Fibroblast of mammary gland (primary cell): ENCODE measurements at places on chromosomes 5 and 9.

DNA sequence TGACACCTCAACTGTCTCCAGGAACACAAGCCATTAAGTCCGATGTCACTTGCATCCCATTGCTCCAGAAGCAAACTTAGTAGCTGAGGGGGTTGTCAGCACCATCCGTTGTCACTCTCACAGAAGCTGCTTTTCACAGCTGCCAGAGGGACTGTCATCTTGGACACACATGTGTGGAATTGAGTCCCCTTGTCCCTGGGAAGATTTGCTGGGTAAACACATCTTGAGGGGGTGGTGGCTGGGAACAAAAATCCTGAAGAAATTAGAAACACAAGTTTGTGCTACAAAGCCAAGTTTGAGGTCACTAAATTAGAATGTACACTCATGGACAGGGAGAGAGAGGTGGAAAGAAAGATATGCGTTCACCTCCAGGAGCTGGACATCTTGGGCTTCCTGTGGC lies 55.2 kb upstream of the ADRA1B start:
- DNase-seq: peak; percentile 35

DNA sequence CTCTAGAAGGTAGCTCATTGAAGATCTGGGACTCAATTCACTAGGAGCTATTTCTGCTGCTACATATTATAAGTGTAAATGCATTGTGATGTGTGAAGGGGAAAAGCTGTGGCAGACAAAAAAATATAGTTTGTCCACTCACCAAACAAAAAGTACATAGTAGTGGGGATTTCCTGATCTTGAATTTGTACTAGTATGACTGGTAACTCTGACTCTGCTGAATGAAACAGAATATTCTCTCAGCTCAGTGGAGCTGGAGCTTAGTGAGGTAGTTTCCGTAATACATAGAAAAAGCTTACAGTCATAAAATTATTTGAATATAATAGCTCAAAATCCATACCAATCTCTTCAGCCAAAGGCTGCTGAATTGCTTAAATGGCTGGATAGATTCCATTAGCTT lies 455.6 kb upstream of the CD180 start:
- no peak for DNase-seq

DNA sequence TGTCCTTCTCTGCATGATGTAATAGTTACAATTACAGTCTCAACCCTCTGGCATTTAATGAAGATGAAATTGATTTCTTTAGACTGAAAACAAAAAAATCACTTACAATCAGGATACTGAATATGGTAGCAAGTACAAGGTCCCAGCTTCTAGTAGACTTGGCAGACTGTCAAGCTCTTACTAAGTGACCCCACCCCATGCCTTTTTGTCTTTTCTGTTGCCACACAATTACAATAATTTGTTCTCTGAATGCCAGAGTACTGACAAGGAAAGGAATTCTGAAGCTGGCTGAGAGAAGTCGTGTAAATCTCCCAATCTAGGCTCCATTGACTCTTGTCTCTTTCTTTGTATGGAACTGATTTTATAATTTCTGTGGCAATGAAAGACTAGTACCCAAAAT lies 154.2 kb downstream of the TMC1 start:
- DNase-seq: peak; percentile 31

DNA sequence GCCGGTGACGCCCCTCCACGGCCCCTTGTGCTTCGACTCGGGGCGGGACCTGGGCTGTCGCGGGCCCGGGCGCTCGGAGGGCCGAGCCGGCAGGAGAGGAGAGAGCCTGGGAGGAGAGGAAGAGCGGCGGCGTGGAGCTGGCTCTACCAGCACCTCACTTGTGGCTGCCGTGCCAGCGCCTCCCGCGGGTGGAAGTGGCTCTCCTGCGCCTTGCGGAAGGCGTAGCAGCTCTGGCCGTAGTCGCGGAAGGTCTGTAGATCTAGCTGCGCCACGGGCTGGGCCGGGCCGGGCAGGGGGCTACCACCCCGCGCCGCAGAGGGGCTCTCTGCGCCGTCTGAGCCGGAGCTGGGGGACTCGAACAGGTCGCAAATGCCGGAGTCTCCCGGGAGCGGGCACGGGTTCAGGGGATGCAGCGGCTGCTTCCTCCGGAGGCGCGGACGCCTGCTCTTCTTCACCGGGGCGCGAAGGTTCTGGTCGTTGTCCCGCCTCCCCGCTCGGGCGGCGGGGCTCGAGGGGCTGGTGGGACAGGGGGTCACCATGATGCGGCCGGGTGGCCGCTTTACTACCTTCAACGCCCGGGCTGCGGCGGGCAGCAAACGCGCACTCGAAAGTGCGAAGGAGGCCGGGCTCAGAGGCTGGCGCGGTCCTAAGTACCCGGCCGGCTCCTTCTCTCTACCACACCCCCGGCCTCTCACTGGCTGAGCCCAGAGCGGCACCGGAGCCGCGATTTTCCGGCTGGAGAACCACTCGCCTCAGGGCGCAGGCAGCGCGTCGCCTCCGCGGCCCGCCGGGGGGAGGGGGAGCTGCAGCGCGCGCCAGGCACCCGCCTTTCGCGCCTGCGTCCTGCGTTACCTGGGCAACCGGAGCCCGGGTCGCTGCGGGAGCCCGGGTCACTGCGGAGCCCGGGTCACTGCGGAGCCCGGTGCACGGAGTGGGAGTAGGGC lies at the start of gene CCNO:
TSS of gene CCNO (minus strand) at position 624 of the 944 bp plus-strand sequence. CDS start at position 539, 85 bp downstream.
- DNase-seq: peak; percentile 67

GRCh38 chr5:168931638-168932345 lies 352.6 kb upstream of the PANK3 start:
- peak; percentile 95 for DNase-seq

DNA sequence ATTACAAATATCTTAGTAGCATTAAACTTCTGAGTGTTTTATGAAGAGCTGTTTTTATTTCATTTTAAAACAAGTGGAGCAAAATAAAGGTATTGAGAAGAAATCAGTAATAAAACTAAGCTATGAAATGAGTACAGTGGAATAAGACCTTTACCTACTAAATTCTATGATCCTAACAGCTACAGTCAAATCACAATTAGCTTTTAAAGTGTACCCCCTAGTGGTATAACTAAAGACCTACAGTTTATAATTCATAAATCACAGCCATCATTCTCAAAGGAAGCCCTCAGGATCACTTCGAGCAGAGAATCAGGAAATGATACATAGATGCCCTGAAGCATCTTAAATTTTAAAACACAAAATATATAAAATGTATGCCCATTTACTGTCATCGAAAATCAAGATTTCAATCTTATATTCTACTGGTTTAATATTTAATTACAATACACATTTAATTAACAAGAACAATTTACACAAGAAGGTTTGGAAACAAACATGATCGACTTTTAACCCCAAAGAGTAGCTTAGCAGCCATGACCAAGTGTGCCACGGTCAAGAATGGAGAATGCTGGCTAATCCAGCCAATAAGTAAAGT lies 12.3 kb downstream of the CCNH start:
- DNase-seq: peak; percentile 64

GRCh38 chr9:100595391-100596199 lies 17.7 kb downstream of the CAVIN4 start:
- DNase-seq: peak; percentile 72

GRCh38 chr5:1878050-1878849 lies 4.5 kb downstream of the IRX4 start:
- no peak for DNase-seq

- DNase-seq: peak; percentile 80
Observed at GRCh38 chr5:74895906-74896305, 29.7 kb upstream of the FAM169A start.

- DNase-seq: peak; percentile 3
Observed at GRCh38 chr9:69056191-69056815, 20.8 kb downstream of the FXN start.

GRCh38 chr9:127214421-127215267 lies 49.9 kb upstream of the GARNL3 start:
- peak; percentile 72 for DNase-seq

GRCh38 chr5:167823405-167823804 lies 468.0 kb upstream of the WWC1 start:
- DNase-seq: no peak

- no peak for DNase-seq
Observed at GRCh38 chr9:104826911-104827310, 63.0 kb downstream of the NIPSNAP3B start.

DNA sequence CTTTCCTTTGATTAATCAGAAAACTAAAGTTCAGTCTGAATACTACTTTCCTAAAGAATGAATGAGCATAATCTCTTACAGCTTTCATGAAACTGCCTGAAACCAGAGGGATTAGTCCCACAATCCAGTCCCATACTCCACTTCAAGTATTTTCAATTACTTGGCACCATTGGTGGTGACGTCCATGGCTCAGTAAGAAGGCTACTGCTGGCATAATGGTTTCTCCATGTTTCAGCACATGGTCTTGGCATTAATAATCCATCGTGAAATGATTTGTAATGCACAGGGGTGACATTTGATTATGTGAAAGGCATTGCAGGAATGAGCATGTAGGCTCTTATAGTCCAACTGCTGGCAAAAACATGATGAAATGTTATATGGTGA lies 23.4 kb downstream of the LIX1 start:
- no peak for DNase-seq

DNA sequence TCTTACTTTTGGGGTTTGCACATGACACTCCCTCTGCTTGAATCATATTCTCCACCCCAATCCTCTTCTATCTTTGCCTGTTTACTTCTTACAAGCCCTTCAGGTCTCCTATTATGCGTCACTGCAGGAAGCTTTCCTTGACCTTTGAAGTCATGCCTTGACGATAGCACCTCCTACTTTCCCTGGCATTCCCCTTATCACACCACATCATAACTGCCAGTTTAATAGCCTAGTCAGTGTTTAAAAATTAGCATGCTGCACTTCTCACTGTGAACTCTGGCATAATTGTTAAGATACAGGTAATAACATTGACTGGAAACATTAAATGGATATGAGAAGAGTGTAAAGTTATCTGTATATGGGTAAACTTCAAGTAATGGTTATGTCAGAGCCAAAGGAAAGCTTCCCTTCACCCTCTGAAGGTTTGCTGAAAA lies 37.1 kb upstream of the CEP120 start:
- DNase-seq: no peak

DNA sequence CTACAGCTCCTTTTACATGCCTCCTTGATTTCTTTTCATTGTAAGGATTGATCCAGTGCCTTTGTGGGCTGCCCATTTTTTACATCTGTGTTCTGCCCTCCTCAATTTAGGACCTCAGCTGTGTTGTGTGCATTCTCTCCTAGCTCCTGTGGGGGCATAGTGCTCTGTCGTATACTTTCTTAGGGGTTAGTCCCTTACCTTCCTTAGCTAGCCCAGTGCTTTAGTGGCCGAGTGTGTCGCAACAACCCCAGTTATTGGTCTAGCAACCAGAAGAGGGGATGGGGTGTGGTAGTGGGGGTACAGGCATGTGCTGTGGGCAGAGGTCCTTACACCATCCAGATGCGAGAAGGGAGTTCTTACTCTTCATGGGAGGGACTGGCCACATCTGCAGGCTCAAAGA lies 12.1 kb downstream of the MTRR start:
- no peak for DNase-seq

GRCh38 chr9:115416299-115416698 lies 298.3 kb upstream of the TNC start:
- DNase-seq: no peak

GRCh38 chr5:150397782-150398721 lies 14.7 kb downstream of the CD74 start:
- DNase-seq: no peak

- peak; percentile 67 for DNase-seq
Observed at GRCh38 chr5:153623751-153624450, 133.4 kb downstream of the GRIA1 start.

- peak; percentile 73 for DNase-seq
Observed at GRCh38 chr5:66306105-66306843, 162.2 kb downstream of the SREK1 start.

- no peak for DNase-seq
Observed at GRCh38 chr5:61254969-61255555, 77.0 kb upstream of the ZSWIM6 start.

- DNase-seq: no peak
Observed at GRCh38 chr5:149011084-149011483, 51.8 kb downstream of the SH3TC2 start.

DNA sequence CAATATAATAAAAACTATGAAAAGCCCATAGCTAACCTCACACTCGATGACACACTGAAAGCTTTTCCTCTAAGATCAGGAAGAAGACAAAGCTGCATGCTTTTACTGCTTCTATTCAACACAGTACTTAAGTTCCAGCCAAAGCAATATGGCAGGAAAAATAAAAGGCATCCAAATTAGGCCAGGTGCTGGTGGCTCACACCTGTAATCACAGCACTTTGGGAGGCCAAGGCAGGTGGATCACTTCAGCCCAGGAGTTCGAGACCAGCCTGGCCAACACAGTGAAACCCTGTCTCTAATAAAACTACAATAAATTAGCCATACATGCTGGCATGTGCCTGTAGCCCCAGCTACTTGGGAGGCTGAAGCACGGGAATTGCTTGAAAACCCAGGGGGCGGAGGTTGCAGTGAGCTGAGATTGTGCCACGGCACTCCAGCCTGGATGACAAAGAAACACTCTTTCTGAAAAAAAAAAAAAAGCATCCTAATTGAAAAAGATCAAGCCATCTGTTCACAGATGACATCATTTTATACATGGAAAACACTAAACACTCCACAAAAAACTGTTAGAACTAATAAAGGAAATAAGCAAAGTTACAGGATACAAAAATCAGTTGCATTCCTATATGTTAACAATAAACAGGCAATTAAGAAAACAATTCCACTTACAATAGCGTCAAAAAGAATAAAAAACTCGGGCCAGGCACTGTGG lies 17.9 kb downstream of the ZFR start:
- no peak for DNase-seq

DNA sequence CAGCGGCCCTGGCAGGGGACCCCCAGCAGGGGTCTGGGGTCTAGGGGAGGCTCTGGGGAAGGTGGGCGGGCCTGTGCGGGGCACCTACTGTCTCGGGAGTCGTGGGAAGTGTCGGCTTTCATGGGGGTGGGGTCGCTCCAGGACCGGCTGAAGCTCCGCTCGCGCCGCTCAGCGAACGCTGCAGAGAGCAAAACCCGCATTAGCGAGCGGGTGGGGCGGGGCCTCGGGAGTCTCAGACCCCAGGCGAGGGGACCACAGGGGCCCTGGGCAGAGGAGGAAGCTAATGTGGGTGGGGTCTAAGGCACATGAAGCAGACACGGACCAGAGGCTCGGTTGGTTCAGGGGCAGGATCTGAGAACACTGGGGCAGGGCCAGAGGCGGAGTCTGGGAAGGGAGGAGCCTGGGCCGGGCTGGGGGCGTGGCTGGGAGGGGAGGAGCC lies 5.5 kb downstream of the NSMF start:
- peak; percentile 64 for DNase-seq

- DNase-seq: no peak
Observed at GRCh38 chr5:109411149-109411514, 1.4 kb upstream of the PJA2 start.

DNA sequence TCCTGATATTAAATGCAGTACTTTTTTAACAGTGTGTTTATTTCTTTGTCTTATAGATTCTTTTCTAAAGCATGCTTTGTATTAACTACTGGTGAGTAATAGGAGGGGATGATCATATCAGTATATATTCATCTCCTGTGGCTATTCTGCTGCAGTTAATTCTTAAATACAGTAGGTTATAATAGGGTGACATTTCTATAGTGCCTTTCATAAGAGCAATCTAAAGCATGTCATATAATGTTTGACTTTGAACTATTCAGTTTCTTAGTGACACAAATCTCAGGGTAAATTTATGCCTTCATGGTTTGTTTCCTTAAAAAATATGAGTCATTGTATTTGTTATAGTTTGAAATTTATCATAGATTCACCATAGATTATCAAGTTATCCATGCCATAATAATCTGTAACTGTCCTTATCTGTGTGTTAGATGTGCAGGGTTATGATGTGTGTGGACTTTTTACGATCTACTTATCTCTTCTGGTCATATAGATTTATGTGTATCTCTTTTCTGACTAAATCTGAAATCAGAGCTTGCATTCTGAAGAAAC lies 1019.5 kb downstream of the NR2F1-AS1 start:
- DNase-seq: peak; percentile 30
